ENCODE measurements at places on chromosomes 3 and 15.

DNA sequence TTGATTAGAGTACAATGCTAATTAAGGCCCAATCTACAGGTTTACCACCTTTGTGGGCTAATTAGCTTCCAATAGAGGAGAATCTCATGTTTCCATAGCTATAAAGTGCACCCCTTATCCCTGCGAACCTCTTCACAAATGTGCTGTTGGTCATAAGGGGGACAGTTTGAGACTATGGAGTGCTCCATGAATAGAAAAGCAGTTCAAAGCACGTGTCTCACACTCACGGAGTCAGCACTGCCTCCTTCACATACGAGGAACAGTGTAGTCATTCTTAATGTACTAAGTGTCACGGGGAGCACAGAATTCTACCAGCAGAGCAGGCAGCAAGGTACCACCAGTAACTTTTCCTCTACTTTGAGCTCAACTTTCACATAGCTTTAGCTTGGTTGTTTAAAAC is 62.1 kb downstream of the ETV5 start:
- DNase-seq, result no peak

GRCh38 chr3:100210772-100211135 is 50.0 kb upstream of the TBC1D23 start:
- DNase-seq, result no peak

- DNase-seq, result no peak
These were observed 109.6 kb downstream of the FNDC3B start for GRCh38 chr3:172148702-172149565.

DNA sequence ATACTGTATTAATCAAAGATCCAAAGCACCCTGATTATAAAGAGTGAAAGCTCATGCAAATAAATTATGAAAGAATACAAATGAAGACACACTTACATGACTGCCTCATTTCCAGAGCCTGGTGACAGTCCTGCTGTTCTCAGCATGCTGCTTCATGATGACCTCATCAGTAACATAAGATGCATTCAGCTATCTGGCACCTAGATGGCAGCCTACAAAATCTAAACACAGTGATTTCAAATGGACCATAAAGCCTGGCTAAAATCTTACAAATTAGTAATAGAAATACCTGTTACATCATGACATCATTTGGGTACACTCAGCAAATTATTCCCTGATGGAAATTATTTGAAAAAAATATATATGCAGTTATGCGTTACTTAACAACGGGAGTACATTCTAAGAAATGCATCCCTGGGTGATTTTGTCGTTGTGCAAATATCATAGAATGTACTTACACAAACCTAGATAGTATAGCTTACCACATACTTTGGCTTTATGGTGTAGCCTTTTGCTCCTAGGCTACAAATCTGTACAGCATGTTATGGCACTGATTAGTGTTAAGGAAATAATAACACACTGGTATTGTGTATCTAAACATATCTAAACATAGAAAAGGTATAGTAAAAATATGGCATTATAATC is 207.2 kb downstream of the EPHA3 start:
- no peak for DNase-seq

- no peak for DNase-seq
These were observed 204.2 kb downstream of the NFKBIZ start for GRCh38 chr3:102053375-102053989.

GRCh38 chr3:115855911-115856310 is 232.6 kb downstream of the GAP43 start:
- DNase-seq, result no peak

- no peak for DNase-seq
These were observed 20.5 kb downstream of the SLC35A5 start for GRCh38 chr3:112582244-112582874.

GRCh38 chr15:96243701-96244100 is 86.8 kb upstream of the NR2F2 start:
- no peak for DNase-seq

GRCh38 chr3:69697381-69697780 is 41.9 kb upstream of the MITF start:
- DNase-seq, result no peak

DNA sequence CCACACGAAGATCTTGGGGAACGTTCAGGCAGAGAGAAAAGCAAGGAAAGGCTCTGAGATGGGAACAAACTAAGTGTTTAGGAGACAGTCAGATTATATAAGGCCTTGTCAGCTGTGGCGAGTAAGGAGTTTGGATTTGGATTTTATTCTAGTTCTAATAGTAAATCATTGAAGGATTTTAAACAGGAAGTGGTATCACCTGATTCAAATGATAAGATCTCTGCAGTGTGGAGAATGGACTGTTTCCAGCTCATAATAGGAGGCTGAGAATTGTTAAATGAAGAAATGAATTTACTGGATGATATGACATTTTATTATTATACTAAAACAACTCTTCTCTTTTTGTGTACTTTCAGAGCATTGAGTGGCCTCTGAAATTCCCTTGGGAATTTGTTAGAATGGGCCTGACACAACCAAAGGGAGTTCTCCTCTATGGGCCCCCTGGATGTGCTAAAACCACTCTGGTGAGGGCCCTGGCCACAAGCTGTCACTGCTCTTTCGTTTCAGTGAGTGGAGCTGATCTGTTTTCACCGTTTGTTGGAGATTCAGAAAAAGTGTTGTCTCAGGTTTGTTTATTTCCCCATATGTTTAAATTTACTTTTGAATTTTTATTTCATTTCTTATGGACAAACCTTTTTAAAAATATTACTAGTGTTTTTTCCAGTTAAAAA is 36.0 kb upstream of the GATM start:
- no peak for DNase-seq

DNA sequence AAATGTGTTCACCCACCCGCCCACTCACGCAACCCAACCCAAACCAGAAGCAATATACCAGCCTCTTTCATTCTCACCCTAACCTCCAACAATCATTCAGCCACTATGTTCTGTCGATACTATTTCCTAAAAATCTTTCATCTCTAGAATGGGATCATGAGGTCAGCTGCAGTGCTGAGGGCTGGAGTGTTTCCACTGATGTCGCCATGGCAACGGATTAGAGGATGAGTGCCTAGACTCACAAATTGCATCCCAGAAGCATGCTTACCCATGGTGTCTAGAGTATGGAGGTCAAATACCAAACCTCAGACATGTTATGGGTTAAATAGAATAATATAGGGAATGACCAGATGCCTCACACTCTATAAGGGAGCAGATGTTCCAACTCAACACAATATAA is 138.5 kb downstream of the GABRB3 start:
- DNase-seq, result no peak

GRCh38 chr3:62577153-62577552 is 203.8 kb upstream of the FEZF2 start:
- no peak for DNase-seq

DNA sequence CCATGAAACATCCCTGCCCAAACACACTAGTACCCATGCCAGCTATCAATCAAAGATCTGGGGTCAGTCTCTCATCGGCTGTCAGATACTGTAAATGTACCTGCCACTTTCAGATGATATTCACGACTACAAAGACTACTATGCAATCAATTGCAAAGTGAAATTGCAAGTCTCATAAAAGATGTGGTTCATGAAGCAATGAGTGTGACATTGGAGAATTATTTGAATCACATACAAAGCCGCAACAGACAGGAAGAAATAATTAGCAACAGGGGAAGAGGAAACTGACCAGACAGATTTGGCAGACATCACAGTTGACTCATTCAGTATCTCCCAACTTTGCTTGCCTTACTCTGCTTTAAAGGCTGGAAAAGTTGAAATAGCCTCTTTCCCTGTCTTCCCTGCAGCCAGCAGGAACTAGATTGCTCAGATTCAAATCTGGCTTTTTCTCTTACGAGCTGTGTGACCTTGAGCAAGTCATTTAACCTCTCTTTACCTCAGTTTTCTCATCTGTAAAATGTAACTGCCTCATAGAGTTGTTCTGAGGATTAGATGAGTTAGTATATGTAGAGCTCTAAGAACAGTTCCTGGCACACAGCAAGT is 95.7 kb upstream of the C3orf80 start:
- no peak for DNase-seq

DNA sequence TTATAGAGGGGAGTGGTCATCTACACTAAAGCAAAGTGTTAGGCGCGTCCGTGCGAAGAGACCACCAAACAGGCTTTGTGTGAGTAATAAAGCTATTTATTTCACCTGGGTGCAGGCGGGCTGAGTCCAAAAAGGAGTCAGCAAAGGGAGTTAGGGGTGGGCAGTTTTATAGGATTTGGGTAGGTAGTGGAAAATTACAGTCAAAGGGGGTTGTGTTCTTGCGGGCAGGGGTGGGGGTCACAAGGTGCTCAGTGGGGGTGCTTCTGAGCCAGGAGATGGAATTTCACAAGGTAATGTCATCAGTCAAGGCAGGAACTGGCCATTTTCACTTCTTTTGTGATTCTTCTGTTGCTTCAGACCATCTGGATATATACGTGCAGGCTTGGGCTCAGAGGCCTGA is 47.1 kb downstream of the OIP5 start:
- no peak for DNase-seq

DNA sequence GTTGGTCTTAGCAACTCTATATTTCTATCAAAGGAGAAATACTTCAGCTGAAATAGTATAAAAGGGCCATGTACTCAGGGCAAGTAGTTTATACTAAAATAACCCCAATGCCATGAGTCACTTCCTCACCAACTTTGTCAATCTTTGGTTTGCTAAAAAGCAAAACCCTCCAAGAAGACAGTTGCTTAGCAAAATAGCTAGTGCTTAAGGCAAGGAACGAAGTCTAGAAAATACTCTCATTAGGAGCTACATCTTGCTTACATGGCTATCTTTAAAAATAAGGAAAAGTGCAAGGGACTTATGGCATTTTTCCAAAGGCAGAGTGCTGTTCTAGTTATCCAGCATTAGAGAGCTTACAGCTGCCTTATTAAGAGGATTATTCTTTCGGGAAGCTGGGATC is 28.4 kb downstream of the P3H2 start:
- DNase-seq, result no peak

DNA sequence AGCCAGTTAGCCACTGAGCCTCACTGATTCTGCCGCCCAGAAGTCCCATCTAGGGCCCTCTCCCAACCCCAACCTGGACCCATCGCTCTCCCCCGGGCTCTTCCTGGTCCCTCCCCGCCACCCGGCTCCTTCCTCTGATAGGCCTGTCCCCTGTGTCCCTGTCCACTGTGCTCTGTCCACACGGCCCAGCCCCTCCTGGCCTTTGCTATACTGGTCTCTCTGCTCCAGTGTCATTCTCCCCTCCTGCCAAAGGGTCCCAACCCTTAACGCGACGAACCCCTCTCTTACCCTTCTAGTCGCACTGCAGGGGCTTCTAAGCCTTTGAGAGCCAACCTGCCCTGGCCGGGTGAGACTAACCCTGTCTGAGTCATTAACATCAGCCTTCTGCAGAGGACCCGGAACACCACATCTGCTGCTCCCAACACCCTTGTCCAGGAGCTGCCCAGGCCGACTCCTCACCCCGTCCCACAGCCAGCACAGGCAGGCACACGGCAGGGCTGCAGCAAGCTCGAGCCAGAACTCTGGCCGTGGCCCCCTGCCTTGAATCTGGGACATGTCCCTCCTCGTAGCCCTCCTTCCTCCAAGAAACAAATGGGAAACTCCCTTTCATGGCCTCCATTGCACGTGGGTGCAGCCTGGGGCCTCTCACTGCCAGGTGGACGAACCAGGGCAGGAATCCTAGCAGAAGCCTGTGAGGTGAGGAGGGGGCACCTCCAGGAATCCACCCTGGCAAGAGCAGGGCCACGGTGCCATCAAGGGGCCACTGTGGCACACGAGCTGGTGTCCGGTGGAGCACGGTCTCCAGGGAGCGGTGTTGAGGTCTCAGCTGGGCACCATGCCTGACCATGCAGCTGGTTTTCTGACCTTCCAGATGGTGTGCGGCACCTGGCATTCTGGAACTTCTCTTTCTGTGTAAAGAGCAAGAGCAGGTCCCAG is 140.9 kb upstream of the IQSEC1 start:
- no peak for DNase-seq

Measured in stimulated activated CD8-positive, alpha-beta memory T cell treated with anti-CD3 and anti-CD28 coated beads, Interleukin-2, amount 100 ng/mL, for 1 hour (primary cell).